Amygdala (tissue), 56 donors: ENCODE measurements at places on chromosomes 7 and 10.

GRCh38 chr7:6268023-6268900 is 4.2 kb downstream of the CYTH3 start:
- DNase-seq, result no peak

DNA sequence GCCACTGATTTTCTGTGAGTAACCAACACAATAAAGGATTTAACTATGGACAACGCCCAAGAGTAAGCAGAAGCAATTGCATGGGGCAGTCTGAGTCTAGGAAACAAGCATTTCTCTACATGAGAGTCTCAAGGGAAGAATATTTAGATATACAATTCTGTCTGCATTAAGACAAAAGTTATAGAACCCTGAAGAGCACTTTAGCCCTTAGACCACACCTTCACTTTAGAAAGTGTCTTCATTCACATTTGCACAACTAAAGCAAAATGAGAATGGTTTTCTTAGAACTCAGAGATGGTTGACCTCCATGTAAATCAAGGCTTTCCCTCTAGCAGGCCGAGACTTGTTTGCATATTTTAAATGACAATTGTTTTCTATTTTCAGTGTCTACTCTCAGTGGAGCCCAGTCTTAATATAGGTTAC is 25.5 kb upstream of the TRIM24 start:
- no peak for DNase-seq

DNA sequence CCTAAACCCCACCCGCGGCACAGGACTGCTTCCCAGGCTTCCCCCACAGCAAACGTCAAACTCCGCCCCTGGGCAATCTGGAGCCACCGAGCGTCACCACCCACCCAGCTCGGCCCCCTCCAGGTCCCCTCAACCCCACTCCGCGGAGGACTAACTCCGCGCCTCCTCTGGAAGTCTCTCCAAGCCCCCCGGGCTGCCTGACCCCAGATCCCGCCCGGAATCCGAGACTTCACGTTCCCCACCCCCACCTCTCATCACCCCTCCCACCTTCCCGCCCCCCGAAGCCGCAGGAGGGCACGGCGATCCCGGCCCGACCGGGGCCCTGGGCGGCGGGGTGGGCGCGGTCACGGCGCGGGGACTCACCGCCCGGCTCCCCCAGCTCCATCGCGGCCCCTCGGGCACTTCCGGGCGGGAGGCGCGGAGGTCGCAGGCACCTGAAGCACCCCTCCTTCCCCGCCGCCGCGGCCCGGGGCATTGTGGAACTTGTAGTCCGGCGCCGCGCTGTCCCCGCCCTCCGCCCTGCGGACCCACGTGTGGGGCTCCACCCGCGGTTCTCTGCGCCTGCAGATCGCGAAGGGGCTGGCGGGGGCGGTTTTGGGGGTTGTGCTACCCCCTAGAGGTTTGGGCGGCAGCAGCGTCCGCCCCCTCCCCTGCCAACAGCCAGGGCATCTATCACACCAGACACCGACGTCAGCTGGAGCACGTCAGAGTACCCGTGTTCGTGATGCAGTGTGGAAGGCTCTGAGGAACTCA is at the start of gene TMUB1:
TMUB1 (minus strand) TSS at position 423 of the 753 bp plus-strand sequence. CDS start 930 bp downstream, outside the sequence.
- peak; percentile 64 for DNase-seq

DNA sequence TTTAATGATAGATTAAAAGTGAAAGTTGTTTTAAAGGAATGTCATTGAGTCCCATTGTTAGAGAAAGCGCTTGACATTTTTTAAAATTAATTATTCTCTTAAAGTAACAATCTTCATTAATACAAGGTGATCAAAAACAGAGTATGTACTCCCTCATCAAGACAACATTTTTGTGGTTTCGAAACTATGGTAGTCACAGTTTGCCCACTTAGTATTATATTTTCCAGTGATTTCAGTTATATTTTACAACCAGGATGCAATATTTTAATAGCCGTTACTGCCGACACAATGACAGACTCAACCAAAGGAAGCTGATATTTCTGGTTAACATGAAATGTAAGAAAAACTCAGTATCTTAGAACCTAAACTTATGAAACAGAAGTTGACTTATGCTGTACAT is 31.3 kb downstream of the MKX start:
- no peak for DNase-seq

DNA sequence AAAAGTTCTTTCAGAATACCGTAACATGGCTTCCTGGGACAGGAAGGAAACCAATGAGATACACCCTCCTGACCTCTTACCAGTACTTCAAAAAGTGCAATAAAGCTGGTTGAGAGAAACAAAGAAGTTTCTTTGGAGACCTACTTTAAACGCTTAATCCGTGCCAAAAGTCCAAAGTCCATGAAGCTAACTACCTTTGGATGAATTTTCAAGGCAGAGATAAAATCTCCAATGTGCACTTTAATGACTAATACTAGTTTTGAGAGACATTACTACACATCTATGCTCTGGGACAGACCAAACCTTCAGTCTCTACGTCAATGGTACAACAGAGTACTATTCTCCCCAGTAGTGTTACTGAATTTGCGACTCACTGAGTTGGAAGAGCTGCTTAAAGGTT is 46.1 kb downstream of the UBE2H start:
- no peak for DNase-seq

- DNase-seq, result no peak
Observed at GRCh38 chr10:94355841-94356240, 6.9 kb downstream of the NOC3L start.

DNA sequence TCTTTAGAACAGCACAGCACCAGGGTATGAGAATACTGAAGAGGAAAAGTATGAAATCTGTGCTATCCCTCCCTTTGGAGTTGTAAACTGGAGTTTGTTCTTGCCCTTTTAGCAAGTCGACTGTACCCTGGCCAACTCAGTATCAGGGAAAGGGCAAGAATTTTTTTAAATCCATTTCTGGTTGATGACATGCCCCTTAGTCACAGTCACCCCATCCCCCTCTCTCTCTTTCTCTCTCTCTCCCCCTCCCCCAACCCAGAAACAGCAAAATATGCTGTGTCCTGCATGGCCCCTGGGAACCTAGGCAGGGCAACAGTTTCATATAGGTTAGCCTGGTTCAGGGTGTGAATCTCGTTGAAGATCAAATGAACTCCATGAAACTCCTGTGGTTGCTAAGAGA is 177.7 kb upstream of the ADO start:
- no peak for DNase-seq

DNA sequence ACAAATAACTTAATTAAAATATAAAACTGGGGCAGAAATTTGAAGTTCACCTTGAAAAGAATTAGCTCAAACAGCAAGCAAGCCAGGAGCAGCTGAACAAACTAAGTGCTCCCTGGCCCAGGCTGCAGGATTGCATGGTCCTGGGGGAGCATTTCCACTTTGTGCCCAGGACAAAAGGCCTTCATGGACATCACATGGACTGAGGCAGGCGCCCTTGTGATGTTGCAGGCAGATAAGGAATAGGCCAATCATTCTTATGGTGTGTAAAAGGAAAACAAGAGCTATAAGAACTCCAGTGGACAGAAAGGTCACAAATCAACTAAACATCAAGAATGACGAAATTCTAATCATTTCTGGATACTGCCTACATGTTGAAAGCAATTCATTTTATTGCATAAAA is 17.5 kb upstream of the TECTB start:
- DNase-seq, result no peak

- DNase-seq, result no peak
Observed at GRCh38 chr10:117610321-117610720, 67.8 kb downstream of the EMX2 start.

GRCh38 chr10:30687698-30688213 is 58.2 kb upstream of the LYZL2 start:
- peak; percentile 2 for DNase-seq

DNA sequence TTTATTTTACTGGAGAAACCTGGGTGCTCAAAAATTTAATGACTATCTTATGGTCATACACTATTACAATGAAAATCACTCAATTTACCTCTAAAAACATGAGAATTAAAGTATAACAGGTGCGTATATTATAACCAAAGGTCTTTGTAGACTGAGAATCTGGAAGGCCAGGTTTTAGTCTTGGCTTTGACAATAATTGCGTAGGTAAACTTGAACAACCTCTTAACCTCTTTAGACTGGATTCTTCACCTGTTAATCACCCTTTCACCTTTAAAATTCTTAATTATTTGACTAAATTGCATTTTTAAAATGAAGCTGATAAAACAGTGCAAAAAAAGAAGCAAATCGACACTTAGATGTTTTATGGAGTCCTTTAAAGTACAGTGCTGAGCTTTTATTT is 156.1 kb downstream of the SEMA3E start:
- no peak for DNase-seq

GRCh38 chr7:157415486-157415885 is 78.7 kb downstream of the DNAJB6 start:
- no peak for DNase-seq

DNA sequence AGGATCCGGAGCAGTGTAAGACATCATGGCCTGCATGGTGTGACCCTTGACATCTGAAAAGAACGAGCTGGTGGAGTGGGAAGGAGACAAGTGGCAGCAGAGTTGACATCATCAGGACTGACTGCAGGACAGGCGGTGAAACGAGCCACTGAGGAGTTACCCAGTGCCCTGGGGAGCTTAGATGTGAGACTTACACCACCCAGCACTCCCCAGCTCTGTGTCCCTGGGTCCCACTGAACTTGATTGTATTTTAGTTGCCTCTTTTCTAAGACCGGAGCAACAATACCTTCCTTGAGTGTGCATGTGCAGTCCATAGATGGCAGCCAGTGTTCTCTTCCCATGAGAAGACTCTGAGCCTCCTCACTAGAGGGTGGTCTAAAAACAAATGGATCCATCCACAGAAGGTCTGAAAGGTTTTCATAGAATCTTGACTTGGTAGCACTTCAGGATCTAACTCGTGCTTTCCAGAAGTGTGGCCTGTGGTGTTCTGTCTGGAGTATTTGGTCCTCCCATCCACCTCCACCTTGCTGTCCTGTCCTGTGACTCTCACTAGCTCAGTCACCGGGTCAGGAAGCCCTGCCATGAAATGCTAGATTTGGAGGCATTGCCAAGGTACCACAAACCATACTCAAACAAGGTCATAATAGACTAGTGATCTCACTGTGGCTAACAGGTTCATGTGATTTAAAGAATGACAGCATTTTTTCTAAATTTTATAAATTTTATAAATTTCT is 59.0 kb downstream of the IKZF1 start:
- DNase-seq, result no peak
